Natural killer cell treated with Interleukin-12 subunit alpha and Interleukin-12 subunit beta and Interleukin-15 and Interleukin-18, amount 100 ng/mL, for 72 hours (primary cell): ENCODE measurements at places on chromosomes 16 and 17. TPM values are rescaled to one million over a fixed set of nuclear protein-coding genes. Genes with fewer than 3 reads are reported as not detected.

Gene MEOX1
- not detected for total RNA-seq

Gene MARCHF10
- total RNA-seq, result not detected

Gene GCGR
- not detected for total RNA-seq

Gene TBC1D26
- not detected for total RNA-seq

Gene FOXL1
- total RNA-seq, result not detected

Gene RAB26
- total RNA-seq, result not detected

Gene RAB37
- 1.3 TPM for total RNA-seq

Gene TIGD7
- total RNA-seq, result 6.7 TPM

Gene ZFPM1
- 23.5 TPM for total RNA-seq

Gene SREBF1
- total RNA-seq, result 73.5 TPM

Gene HBZ
- not detected for total RNA-seq

Gene DDX52
- total RNA-seq, result 52.9 TPM

Gene LLGL2
- 34.1 TPM for total RNA-seq

Gene FASN
- 195 TPM for total RNA-seq

Gene UNC45B
- total RNA-seq, result not detected

Gene CES5A
- total RNA-seq, result not detected

Gene KRTAP9-9
- total RNA-seq, result not detected

Gene CTF1
- 0.36 TPM for total RNA-seq

Gene NOS2
- not detected for total RNA-seq

Gene TAC4
- total RNA-seq, result not detected

Gene GNG13
- not detected for total RNA-seq

Gene SMIM5
- total RNA-seq, result 0.36 TPM

Gene ITGB3
- total RNA-seq, result not detected

Gene KAT7
- 98.5 TPM for total RNA-seq

Gene MSLN
- total RNA-seq, result not detected

Gene KRT27
- not detected for total RNA-seq

Gene MYO15B
- total RNA-seq, result 49.0 TPM

Gene STAT3
- 344 TPM for total RNA-seq

Gene DNAH9
- total RNA-seq, result not detected

Gene WNT9B
- total RNA-seq, result not detected
